Left renal pelvis (tissue), 4 donors: ENCODE measurements at places on chromosomes 7 and 10.

GRCh38 chr10:21705828-21706176 lies 171.8 kb downstream of the MLLT10 start:
- DNase-seq, result no peak

GRCh38 chr10:44733501-44734488 lies 177.3 kb upstream of the TMEM72 start:
- DNase-seq, result no peak

DNA sequence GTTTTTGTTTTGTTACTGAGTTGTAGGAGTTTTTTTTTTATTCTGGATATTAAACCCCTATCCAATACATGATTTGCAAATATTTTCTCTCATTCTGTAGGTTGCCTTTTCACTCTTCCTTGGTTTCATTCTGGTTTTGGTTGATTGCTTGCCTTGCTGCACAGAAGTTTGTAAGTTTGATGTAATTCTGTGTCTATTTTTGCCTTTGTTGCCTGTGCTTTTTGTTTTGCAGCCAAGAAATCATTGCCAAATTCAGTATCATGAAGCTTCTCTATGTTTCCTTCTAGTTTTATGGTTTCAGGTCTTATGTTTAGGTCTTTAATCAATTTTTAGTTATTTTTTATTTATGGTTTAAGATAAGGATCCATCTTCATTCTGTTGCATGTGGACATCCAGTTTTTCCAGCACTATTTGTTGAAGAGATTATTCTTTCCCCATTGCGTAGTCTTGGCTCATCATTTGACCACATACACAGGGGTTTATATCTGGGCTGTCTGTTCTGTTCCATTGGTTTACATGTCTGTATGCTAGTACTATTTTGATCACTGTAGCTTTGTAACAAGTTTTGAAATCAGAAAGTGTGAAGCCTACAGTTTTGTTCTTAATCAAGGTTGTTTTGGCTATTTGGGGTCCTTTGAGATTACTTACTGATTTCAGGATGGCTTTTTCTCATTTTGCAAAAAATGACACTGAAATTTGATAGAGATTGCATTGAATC lies 26.4 kb downstream of the BMPR1A start:
- DNase-seq, result no peak

GRCh38 chr7:42348631-42349030 lies 111.6 kb upstream of the GLI3 start:
- DNase-seq, result no peak

GRCh38 chr10:126268013-126268920 lies 120.0 kb downstream of the ADAM12 start:
- DNase-seq, result no peak

DNA sequence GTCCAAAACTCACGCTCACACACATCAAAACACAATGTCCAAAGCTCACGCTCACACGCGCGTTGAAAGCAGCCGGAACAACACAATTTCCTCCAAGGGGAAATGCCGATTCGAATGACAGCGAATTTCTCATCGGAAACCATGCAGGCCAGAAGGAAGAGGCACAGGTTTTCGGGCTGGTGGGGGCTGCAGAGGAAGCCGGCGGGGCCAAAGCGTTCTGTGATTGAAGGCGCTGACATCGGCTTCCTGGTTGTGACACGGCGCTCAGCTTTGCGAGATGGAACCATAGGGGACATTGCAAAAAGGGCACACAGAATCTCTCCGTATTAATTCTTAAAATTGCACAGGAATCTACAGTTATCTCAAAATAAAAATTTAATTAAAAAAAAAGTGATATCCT lies 61.3 kb downstream of the FOXL3 start:
- DNase-seq, result no peak

- DNase-seq, result no peak
Measured at GRCh38 chr10:110512461-110513187, 14.9 kb downstream of the DUSP5 start.

DNA sequence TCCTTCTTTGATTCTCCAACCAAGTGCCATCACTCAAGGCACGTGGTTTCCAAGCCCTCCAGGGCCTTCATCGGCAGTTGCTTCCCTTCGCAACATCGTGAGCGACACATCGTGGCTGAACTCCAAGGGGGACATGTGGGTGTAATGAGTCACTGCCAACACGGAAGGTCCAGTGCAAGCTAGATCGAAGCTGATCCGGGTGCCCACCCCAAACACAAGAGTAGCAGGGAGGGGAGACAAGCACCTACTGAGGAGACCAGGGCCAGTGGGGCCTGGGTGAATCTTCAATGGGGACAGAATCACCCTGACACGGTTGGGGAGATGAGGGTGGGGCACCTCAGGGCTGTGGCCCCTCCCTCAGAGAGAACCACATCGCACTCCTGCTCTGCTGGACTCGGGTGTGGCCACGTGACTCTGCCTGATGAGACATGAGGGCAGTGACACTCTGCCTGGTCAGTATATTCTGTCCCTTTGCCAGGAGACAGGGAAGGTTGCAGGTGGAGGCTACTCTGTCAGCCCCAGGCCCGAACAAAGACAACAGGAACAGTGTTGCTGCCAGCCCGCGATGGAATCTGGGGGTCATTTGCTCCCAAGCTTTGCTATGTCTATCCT lies 36.8 kb upstream of the HSPA12A start:
- DNase-seq, result no peak

- no peak for DNase-seq
Measured at GRCh38 chr7:19463581-19463980, 245.3 kb downstream of the POLR1F start.

DNA sequence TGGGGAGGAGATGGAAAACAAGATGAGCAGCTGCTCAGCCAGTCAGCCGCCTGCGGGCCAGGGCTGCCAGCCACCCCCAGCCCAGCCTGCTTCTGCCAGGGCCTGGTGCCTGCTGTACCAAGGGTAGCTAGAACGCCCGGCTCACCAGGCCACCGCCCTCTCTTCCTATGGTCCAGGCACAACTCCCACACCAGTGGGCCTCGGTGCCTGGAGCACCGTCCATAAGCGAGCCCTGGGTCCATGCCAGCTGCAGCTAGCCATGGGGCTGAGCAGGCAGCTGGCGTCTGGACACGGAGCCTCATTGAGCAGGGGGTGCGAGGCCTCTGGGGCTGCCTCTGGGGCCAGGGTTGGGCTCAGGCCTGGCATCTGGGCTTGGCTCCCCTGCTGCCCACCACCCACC lies 8.5 kb upstream of the RABGEF1 start:
- no peak for DNase-seq

DNA sequence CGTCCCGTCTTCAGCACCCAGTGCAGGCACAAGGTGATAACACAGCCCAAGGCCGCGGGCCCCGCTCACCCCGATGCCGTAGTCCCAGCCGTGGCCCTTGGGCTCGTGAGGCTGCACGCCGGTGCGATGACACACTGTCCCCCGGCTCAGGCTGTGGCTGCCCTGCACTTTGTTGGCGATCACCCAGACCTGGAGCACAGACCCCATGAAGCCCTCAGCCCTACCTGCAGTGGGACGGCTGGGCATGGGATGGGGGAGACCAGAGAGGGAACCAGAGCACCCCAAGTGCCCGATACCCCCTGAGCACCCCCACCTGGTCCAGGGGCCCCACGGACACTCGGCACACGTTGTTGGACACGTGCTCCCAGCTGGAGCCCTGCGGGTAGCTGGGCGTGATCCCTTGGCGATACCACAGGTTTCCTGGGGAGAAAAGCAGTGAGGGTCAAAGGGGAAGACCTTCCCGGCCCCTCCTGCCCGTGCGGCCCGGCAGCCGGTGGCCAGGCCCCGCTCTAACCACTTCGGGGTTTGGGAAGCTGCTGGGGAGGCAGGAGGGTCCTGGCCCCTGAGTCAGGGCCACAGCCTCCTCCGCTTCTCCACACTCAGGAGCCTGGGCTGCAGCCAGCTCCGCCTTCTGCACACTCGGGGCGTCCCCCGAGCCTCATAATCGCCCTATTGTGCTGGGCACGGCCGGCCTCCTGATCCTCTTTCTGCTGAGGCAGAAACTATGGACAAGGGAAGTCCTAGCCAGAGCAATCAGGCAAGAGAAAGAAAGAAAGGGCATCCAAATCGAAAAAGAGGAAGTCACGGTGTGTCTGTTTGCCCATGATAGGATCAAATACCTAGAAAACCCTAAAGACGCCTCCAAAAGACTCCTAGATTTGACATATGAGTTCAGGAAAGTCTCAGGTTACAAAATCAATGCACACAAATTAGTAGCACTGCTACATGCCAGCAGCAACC lies 6.7 kb downstream of the BHLHA15 start:
- DNase-seq, result no peak

GRCh38 chr10:75512203-75512933 lies 80.9 kb downstream of the LRMDA start:
- no peak for DNase-seq

DNA sequence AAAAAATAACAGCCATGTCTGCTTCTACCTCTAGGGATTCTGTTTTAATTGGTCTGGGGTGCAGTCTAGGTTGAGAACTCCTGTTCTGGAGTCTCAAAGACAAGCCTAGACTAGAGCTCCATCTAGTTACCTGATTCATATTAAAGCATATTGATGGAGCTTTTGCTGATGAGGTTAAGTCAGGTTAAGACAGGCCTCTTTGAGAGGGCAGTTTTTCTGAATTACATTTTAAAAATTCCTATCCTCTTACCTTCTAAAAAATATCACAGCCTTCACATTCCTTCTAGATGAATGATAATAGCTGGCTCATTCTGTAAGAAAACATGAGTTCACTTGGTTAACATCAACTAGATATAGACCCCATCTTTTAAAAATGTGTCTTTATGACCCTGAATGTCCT lies 28.9 kb downstream of the MGAM start:
- DNase-seq, result no peak

- no peak for DNase-seq
Measured at GRCh38 chr10:14601326-14601725, 173.4 kb downstream of the FAM107B start.

- DNase-seq, result no peak
Measured at GRCh38 chr7:45001826-45002225, 1.8 kb downstream of the CCM2 start.
